Liver (tissue), 10 donors: ENCODE measurements at places on chromosomes 5 and 9. TPM values are rescaled to one million over a fixed set of nuclear protein-coding genes. Genes with fewer than 3 reads are reported as not detected.

- DNase-seq = no peak
Measured at GRCh38 chr5:7686794-7687193, 164.1 kb downstream of the CFAP90 start.

- no peak for DNase-seq
Measured at GRCh38 chr5:54646356-54647101, 129.0 kb downstream of the SNX18 start.

DNA sequence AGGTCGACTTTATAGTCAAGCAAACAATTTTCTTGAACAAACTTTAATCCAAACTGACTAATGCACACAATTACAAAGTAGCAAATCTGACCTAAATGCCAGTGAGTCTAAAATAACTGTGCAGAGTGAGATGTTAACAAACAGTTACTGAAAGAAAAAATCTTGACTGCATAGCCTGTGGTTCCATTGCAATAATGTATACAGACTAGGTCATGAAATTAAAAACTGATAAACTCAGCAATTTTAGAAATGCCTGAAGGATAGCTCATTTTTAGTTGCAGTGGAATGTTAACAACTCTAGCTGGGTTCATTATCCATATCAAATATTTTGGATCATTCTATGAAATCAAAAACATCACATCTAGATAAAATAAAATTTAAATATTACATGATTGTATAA is 73.4 kb upstream of the CDH12 start:
- no peak for DNase-seq

- no peak for DNase-seq
Measured at GRCh38 chr9:85055506-85056202, 386.1 kb downstream of the NTRK2 start.

GRCh38 chr9:133405508-133406438 is 12.0 kb downstream of the REXO4 start:
- DNase-seq = no peak

- DNase-seq = no peak
Measured at GRCh38 chr5:136425921-136426320, 60.6 kb upstream of the TRPC7 start.

DNA sequence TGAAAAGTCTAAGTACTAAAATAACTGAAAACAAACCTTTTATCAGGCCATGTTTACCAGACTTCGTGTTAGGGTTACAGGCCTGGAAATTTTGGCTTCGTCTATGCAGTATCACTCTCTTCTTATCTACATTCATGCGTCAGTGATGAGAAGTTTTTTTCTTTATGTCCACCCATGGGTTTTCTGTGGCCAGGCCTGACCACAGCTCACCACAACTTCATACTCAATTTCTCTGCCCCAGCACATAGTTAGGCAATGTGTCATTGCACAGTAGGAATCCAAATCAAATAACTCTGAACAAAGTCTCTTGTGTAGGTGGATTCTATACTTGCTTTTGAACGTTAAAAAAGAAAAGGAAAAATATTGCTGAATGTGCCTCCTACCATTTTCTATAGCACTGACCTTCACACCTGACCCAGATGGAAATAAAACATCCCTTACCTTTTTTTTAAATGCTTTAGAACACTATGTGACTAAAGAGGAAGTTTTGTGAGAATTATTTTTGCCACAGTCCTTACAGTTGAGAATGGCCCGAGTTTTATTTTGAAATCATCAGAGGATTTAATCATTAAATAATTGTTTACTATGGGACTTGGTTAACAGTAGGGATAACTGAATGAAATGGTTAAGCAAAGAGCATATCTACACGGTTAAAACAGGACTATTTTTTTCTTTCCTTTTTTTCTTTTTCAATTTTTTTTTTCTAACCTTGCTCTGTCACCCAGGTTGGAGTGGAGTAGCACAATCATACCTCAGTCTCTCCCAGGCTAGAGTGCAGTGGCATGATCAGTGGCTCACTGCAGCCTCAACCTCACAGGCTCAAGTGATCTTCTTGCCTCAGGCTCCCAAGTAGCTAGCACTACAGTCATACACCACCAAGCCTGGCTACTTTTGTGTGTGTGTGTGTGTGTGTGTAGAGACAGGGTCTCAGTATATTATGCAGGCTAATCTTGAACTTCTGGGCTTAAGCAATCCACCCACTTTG is 1247.0 kb upstream of the ACO1 start:
- no peak for DNase-seq

GRCh38 chr5:39898731-39899130 is 474.0 kb upstream of the DAB2 start:
- no peak for DNase-seq

- no peak for DNase-seq
Measured at GRCh38 chr5:142098275-142098674, 10.3 kb upstream of the NDFIP1 start.

GRCh38 chr5:130138406-130139045 is 234.3 kb downstream of the CHSY3 start:
- DNase-seq = no peak

- DNase-seq = peak; percentile 40
Measured at GRCh38 chr5:138241688-138242571, 28.8 kb upstream of the CDC23 start.

- DNase-seq = no peak
Measured at GRCh38 chr5:176181271-176181855, 56.9 kb upstream of the SIMC1 start.

GRCh38 chr9:12318732-12319685 is 374.2 kb upstream of the TYRP1 start:
- no peak for DNase-seq

SLC36A3 gene
- total RNA-seq = not detected

SARDH gene
- 53.7 TPM for total RNA-seq

DOK3 gene
- 19.2 TPM for total RNA-seq

IRX1 gene
- total RNA-seq = 0.33 TPM

ENC1 gene
- total RNA-seq = 34.4 TPM
